ENCODE measurements at places on chromosomes 11 and 22.

GRCh38 chr11:94972700-94973098, 657 bp downstream of the CWC15 start:
- no peak for DNase-seq

GRCh38 chr11:131750692-131751091, 380.3 kb downstream of the NTM start:
- no peak for DNase-seq

GRCh38 chr22:33917744-33918406, 2.4 kb downstream of the LARGE1 start:
- no peak for DNase-seq

DNA sequence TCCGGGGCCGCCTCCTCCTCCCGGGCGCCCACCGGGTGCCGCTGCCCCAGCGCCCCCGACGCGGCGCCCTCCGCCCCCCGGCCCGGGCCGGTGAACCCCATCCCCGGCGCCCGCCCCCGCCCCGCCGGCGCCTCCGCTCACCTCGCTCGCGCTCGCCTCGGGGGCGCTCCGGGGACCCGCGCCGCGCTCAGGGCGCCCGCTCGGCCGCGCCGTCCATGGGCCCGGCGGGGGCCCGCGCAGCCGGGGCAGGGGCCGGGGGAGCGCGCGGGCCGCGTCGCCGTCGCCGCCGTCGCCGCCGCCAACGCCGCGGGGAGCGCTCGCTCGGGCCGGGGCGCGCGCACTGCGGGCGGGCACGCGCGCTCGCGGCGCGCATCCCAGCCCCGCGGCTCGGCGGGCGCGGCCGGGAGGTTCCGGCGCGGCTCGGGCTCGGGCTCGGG, 293 bp downstream of the DUSP8 start:
- DNase-seq, result no peak

- no peak for DNase-seq
Observed at GRCh38 chr11:125080531-125080911, 17.4 kb downstream of the SLC37A2 start.

GRCh38 chr22:50585781-50586180, 3.1 kb upstream of the CHKB start:
- DNase-seq, result no peak

DNA sequence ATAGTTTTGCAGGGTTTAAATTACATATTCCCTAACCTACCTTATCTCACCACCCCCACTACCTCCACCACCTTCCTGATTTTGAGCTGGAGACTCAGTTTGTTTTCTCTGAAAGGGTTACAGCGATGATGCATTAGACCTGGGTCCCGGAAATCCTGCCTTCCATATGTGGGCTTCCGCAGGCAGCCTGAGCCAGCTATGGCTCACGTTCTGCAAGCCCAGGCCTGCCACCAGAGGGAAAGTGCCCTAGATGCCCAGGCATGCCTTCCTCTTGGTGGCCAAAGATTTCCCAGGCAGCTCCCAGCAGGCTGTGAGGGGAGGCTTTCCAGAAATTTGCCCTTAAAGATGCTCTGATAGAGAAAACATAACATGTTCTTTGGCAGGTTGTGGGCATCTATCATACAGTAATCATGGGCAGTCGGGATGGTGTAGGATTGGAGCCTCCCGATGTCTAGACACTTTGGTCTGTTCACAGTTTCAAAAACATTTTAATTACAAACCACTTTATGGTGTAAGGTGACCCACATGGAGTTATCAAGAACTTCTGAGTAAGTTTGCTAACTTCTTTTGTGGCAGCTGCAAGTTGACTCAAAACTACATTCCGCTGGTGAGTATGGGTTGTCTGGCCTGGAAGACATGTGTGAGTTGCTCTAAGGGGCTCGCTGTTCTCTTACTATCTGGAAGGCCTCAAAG, 79.3 kb downstream of the MICAL2 start:
- no peak for DNase-seq

DNA sequence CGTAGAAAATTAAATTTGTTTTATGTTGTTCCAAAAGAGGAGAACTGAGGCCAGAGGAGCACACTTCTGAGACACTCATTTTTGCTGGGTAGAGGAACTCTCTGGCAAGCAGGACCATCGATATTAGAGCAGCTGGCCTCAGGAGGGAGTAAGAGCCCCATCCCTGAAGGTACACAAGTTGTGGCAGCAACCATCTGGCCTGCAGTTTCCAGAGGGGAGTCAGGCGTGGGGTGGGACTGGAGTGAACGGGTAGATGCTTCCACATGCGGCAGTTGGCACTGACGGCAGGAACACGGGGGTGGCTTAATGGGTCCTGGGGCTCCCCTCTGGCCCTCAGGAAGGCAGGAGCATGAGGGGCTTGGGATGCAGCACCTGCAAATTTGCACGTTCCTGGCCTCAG, 13.2 kb upstream of the SSTR3 start:
- DNase-seq, result no peak

- DNase-seq, result no peak
Observed at GRCh38 chr11:70620510-70621184, 222.3 kb downstream of the CTTN start.

DNA sequence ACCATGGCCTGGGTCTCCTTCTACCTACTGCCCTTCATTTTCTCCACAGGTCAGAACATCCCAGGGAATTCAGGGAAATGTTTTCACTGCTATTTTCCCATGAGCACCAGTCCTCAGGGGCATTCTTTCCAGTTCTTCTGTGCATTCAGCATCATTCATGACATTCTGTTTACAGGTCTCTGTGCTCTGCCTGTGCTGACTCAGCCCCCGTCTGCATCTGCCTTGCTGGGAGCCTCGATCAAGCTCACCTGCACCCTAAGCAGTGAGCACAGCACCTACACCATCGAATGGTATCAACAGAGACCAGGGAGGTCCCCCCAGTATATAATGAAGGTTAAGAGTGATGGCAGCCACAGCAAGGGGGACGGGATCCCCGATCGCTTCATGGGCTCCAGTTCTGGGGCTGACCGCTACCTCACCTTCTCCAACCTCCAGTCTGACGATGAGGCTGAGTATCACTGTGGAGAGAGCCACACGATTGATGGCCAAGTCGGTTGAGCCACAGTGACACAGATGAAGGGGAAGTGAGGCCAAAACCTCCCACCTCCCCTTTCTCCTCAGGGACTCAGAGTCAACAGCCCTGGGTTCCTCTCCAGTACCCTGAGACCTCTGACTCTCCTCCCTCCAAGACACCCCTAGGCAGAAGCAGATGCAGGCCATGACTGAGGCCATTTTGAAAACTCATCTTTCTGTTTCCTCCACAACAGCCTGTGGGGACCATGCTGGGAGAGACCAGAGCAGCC, 15.9 kb upstream of the IGLL5 start:
- DNase-seq, result no peak
